ENCODE measurements at places on chromosomes 2 and 18. TPM values are rescaled to one million over a fixed set of nuclear protein-coding genes. Genes with fewer than 3 reads are reported as not detected.

ELOA2 gene
- not detected for total RNA-seq

TDRD15 gene
- total RNA-seq: 0.33 TPM

POTEI gene
- total RNA-seq: not detected

ARHGAP15 gene
- 148 TPM for total RNA-seq

MYO7B gene
- total RNA-seq: 0.25 TPM

EMX1 gene
- total RNA-seq: not detected

MLPH gene
- total RNA-seq: not detected

SLC8A1 gene
- total RNA-seq: 4.7 TPM

TMEM198 gene
- total RNA-seq: 2.3 TPM

RALBP1 gene
- 40.0 TPM for total RNA-seq
